ENCODE measurements at places on chromosomes 3 and 15.

- no peak for DNase-seq
Measured at GRCh38 chr3:73656241-73656890, 31.6 kb upstream of the PDZRN3 start.

- no peak for DNase-seq
Measured at GRCh38 chr15:81948222-81948621, 97.6 kb downstream of the MEX3B start.

GRCh38 chr3:52310861-52311575 is 5.1 kb upstream of the DNAH1 start:
- no peak for DNase-seq

GRCh38 chr15:42608110-42608531 is 32.7 kb downstream of the STARD9 start:
- DNase-seq = peak; percentile 81

GRCh38 chr15:61809216-61809615 is 251.0 kb downstream of the VPS13C start:
- DNase-seq = no peak

GRCh38 chr3:126529585-126530170 is 5.7 kb downstream of the CHST13 start:
- no peak for DNase-seq

DNA sequence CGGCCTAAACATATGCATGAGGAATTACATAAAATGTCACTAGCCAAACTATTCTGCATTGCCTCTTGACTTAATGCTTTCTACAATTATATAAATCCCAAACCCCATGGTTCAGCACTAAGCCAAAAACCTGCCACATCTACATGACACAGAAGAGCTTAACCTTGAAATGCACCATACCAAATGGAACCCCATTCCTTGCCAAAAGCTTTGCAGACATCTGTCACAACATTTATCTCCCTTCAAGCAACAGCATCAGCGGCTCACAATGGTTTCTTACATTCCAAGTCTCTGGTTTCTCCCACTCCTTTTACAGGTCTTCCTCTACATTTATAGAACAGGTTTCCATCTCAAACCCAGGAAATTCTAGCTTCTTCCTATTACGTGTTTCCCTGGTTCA is 58.4 kb upstream of the GYG1 start:
- DNase-seq = no peak

DNA sequence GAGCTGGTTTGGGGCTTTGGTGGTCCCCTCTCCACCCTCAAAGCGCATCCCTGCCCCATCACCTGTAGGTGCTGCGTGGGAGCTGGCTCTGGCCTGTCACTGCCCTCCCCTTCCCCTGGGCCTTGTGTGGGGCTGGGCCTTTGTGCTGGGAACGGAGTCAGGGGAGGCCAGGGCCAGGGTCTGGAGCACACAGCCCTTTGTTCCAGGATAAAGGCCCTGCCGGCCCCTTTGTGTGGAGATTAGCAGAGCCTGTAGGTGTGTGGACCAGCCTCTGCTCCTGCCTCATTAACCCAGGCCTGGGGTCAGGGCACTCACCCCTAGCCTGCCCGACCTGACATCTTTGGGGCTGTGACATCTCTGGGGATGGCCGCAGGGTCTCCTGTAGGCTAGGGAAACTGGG is 8.9 kb downstream of the EPHB3 start:
- no peak for DNase-seq

GRCh38 chr3:10398341-10398740 is 77.4 kb upstream of the SEC13 start:
- no peak for DNase-seq

GRCh38 chr3:186596568-186597287 is 16.1 kb upstream of the AHSG start:
- DNase-seq = no peak

- DNase-seq = no peak
Measured at GRCh38 chr15:98444138-98444537, 204.2 kb upstream of the IGF1R start.

DNA sequence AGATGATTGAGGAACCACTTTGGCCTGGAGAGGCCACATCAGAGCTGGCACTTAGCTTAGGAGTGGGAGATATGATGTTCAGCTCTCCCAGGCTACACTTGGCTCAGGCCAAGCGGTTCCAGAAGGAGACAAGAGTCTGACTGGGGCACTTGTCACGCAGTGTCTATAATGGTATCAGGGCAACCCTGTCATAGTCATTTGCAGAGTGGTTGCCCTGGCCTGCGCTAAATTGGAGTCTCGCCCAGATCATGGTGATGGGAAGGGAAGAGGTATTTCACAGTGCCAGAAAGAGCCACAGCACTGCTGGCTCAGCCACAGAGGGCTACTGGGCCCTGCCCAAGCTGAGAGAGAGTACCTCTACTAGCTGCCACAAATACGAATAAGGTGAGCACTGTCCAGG is 186.9 kb upstream of the CRBN start:
- no peak for DNase-seq

GRCh38 chr3:147422601-147423536 is 13.7 kb downstream of the ZIC1 start:
- no peak for DNase-seq

DNA sequence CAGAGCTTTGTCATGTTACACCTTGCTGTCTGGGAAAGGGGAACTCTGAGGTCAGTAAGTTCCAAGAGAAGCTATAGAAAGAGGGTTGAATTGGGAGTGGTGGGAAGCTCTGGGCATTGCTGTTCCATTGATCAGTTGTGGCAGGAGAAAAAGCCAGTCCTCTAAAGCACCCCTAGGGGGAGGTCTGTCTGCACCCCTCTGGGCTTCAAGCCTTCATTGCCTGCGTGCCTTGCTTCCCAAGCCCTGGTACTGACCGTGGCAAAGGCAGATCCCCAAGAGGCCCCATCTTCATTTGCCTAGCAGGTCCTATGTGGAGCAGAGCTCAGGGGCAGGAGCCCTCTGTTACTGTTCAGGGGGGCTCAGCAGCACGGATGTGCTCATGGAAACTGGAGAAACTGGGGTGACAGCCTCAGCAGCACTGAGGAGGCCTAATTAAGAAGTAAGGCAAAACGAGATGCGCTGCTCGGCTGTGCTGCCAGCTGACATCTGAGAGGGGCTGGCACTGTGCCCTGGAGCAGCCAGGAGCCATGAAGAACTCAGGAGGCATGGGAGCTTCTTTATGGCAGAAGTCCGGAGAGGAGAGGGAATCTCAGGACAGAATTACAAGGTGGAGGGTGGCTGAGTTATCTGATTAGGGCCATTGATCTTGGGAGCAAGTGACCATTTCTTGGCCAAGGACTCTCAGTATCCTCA is 270.9 kb downstream of the RPLP1 start:
- DNase-seq = no peak

- DNase-seq = no peak
Measured at GRCh38 chr3:41053220-41053619, 146.1 kb upstream of the CTNNB1 start.

DNA sequence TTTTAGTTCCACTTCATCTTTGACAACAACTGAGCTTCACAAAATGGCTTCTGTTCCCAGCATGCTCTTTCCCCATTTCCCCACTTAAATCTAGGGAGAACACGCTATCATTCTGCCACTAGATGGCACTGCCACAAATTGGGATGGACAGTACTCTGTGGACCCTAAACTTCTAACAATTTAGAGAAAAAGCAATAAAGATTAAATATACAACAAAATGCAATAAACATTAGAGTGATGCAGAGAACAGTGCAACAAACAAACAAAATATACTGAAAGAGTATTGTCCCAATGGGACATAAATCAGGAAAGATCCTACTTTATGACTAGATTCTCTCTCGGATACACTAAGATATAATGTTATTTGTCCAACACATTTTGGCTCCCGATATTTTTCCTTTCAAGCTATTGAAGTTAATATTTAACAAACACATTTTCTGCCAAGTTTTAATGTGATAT is 169.7 kb upstream of the TMCO5A start:
- peak; percentile 40 for DNase-seq
